Caco-2 (cell line): ENCODE measurements at places on chromosomes 6 and 20. TPM values are rescaled to one million over a fixed set of nuclear protein-coding genes. Genes with fewer than 3 reads are reported as not detected.

DNA sequence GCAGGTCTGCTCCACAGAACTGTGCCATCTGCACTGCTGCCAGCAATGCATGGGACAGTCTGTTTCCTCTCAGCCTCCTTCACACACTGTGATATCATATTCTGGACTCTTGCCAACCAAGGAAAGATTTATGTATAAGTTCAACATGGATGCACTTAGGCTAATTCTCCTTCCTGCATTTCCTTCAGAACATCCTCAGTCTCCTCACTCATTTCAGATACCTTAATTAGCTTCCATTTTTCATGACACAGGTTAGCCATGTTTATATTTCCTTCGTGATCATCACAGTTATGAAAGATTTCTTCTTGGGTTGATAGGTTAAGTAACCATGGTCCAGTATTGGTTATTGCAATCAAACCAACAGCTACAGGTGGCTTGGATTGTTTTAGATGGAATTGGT, 46.4 kb upstream of the DDR1 start:
- H3K4me3 ChIP-seq: no peak overlapping the region
- H3K27me3 ChIP-seq: no peaks in the 10 kb centered on the region
- H3K36me3 ChIP-seq: no peaks in the 10 kb centered on the region
- no peak overlapping the region for H3K27ac ChIP-seq
- H3K4me1 ChIP-seq: peaks cover 18% of the 10 kb centered on the region

Gene ADAM33
- total RNA-seq: 0.12 and 0.23 TPM in 2 replicates

DNA sequence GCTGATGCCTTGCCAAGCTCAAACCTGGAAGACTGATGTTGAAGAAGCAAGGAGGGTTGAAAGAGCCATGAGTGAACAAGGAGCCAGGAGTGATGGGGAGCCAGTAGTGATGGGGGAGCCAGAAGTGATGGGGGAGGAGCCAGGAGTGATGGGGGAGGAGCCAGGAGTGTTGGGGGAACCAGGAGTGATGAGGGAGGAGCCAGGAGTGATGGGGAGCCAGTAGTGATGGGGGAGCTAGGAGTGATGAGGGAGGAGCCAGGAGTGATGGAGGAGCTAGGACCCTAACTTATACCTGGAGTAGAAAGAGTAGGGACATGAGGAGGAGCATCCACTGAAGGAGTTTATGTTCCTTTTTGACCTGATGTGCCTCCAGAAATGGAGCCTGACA, 14.6 kb upstream of the CD93 start:
- no peaks in the 10 kb centered on the region for H3K36me3 ChIP-seq
- no peaks in the 10 kb centered on the region for H3K27me3 ChIP-seq

DNA sequence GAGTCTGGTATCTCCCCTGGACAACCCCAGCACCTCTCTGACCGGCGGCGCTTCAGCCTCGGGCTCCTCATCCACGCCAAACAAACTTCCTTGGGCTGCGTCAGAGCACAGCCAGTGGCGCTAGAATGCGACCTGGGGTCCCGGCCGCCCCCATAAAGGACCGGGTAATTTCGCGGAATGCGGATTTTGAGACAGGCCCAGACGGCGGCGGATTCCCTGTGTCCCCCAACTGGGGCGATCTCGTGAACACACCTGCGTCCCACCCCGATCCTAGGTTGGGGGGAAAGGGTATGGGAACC, 1.6 kb downstream of the FOXP4 start:
- DNase-seq: no peak
- peaks cover 41% of the 10 kb centered on the region for H3K4me1 ChIP-seq
- H3K4me3 ChIP-seq: peak overlapping the region; percentile 95
- no peak overlapping the region for H3K27ac ChIP-seq
- H3K36me3 ChIP-seq: peaks cover 6% of the 10 kb centered on the region
- no peaks in the 10 kb centered on the region for H3K27me3 ChIP-seq

- H3K27me3 ChIP-seq: no peaks in the 10 kb centered on the region
- H3K36me3 ChIP-seq: no peaks in the 10 kb centered on the region
- peaks cover 17% of the 10 kb centered on the region for H3K4me1 ChIP-seq
- H3K27ac ChIP-seq: peak overlapping the region; percentile 12
- H3K4me3 ChIP-seq: no peak overlapping the region
Measured at GRCh38 chr6:32983964-32984621, 15.7 kb downstream of the BRD2 start.

DNA sequence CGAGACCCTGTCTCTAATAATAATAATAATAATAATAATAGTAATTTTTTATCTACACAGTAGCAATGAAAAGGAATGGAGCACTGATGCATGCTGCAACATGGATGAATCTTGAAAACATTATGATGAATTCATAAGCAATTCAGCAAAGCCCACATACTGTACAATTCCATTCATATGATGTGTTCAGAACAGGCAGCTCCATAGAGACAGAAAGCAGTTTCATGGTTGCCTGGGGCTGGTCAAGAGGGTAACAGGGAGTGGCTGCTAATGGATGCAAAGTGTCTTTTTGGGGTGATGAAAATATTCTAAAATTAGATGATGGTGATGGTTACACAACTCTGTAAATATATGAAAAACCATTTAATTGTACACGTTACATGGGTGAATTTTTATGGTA, 43.6 kb downstream of the SLC24A3 start:
- no peak overlapping the region for H3K4me3 ChIP-seq
- no peak for DNase-seq
- H3K27ac ChIP-seq: no peak overlapping the region
- no peaks in the 10 kb centered on the region for H3K27me3 ChIP-seq

Gene ROMO1
- total RNA-seq: 354 and 357 TPM in 2 replicates

- no peaks in the 10 kb centered on the region; the same call in 1 of the 2 replicates for H3K36me3 ChIP-seq
- H3K27ac ChIP-seq: no peak overlapping the region
- H3K4me1 ChIP-seq: peaks cover 13% of the 10 kb centered on the region
- no peak for DNase-seq
- no peaks in the 10 kb centered on the region for H3K27me3 ChIP-seq
Measured at GRCh38 chr6:75108333-75108974, 97.4 kb downstream of the COL12A1 start.

Gene RUNX2
- not detected in 2 replicates for total RNA-seq

DNA sequence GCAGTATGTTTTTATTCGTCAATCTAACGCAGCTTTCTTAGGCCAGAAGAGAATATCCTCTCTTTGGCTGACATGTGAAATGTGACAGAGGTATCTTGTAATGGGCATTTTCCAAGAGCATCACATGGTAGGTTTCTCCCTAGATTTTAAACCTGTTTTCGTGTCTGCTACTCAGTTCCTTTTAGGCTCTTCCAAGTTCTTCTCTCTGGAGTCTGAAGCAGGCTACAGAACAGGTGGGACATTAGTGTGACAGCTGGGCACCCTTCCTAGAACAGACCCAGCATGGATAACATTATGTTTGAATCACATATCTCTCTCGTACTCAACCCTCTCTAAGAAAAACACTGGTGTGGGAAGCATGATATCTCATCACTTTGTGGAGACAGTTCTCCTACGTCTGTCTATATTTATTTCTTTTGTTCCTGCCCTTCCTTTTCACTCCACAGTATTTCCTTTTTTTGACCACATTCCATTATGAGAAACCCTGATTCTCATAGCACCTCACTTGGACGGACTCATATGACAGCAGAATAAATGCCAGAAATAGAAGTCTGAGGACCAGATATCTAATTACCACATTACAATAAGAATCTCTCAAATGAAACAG, 263.4 kb downstream of the NKAIN2 start:
- no peak overlapping the region for H3K27ac ChIP-seq
- no peak overlapping the region for H3K4me3 ChIP-seq
- no peak for DNase-seq
- no peaks in the 10 kb centered on the region for H3K4me1 ChIP-seq
- H3K36me3 ChIP-seq: no peaks in the 10 kb centered on the region
- no peaks in the 10 kb centered on the region for H3K27me3 ChIP-seq

GRCh38 chr6:156880913-156881312, 103.7 kb downstream of the ARID1B start:
- H3K36me3 ChIP-seq: no peaks in the 10 kb centered on the region
- DNase-seq: no peak
- H3K4me1 ChIP-seq: peaks cover 10% of the 10 kb centered on the region; the same call in 1 of the 2 replicates
- H3K4me3 ChIP-seq: no peak overlapping the region

Gene NFKBIE
- 8.4 and 10.1 TPM in 2 replicates for total RNA-seq

Gene BTNL2
- not detected in 2 replicates for total RNA-seq

Gene SYS1
- total RNA-seq: 62.1 and 67.1 TPM in 2 replicates

- no peak overlapping the region for H3K4me3 ChIP-seq
- peaks cover 12% of the 10 kb centered on the region; the same call in 1 of the 2 replicates for H3K4me1 ChIP-seq
- DNase-seq: no peak
- H3K27me3 ChIP-seq: no peaks in the 10 kb centered on the region
Measured at GRCh38 chr20:17501701-17502100, 29.5 kb downstream of the BFSP1 start.

DNA sequence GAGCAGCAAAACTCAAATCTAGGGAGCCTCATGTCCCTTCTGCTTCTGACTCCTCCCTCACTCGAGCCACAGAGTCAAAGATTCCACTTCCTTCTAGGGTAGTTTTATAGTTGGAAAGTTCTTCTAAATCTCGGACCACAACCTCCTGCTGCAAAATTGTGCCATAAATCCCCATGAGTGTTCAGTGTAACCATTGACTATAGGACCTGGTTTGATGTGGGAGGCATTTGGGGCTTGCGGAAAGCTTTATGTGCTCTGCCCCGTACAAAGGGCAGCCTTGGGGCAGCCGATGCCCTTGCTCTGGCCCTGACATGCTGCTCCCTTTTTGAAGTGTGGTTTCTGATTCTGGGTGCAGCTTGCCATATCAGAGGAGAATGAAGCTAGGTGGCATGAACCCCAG, 43.6 kb upstream of the IER3 start:
- H3K27ac ChIP-seq: no peak overlapping the region
- H3K4me1 ChIP-seq: peaks cover 3% of the 10 kb centered on the region

Gene CST2
- not detected in 2 replicates for total RNA-seq
